Activated CD8-positive, alpha-beta memory T cell treated with anti-CD3 and anti-CD28 coated beads, Interleukin-2, amount 10 ng/mL, durations not matched to agents 7 days and 5 days (primary cell): ENCODE measurements at places on chromosomes 6 and 20. TPM values are rescaled to one million over a fixed set of nuclear protein-coding genes. Genes with fewer than 3 reads are reported as not detected.

CRYBG1 gene
- total RNA-seq: 62.7 TPM

LPA gene
- not detected for total RNA-seq

DNA sequence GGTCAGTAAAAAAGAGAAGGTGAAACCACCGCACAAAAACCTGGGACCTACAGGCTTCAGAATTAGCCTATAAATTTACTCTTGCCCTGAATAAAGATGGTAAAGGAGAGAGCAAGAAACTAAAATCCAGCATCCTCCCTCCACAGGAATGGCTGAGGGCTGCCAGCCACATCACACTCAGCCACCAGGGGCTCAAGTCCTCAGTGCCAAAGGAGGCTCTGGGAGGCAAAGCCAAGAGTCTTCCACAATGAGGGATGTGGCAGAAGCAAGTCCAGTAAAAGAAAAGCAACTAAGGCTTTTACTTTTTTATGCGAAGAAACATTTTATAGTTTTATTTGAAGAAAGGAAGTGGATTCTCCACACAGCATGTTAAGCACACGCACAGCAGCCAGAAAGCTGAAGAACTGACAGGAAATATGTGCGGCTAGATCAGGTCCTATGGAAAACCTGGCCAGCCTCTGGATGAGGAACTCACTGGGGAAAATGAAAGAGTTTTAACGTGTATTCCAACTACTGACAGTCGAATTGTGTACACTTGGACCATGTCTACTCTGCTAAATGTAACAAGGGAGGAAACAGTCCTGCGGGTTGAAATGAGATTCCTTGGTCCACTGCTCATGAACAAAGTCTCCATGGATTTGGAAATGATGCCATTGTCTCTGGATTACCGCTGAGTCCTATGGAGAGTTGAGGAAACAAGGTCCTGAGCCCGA lies 219.4 kb upstream of the SSTR4 start:
- no peaks in the 10 kb centered on the region for H3K27me3 ChIP-seq
- H3K4me1 ChIP-seq: no peaks in the 10 kb centered on the region
- no peak overlapping the region for H3K4me3 ChIP-seq
- no peak overlapping the region for H3K27ac ChIP-seq

DNA sequence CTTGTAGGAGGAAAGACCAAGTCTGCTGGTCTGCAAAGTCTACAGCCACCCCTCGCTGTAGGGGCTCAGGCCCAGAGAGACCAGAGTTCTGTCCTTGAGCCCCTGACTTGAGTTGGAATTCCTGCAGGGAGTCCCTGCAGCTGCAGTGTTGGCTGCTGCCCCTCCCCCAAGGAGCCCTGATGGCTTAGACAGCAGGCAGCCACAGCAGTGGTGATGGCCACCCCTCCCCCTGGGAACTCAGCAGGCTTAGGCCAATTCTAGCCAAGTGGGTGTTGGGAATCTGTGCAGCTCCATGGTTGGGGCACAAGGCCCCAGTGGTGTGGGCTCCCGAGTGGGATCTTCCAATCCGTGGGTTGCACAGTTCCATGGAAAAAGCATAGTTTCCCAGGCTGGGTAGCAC lies 345.4 kb downstream of the CD109 start:
- H3K36me3 ChIP-seq: no peaks in the 10 kb centered on the region
- H3K27ac ChIP-seq: no peak overlapping the region
- H3K4me3 ChIP-seq: no peak overlapping the region
- no peaks in the 10 kb centered on the region for H3K4me1 ChIP-seq

DNA sequence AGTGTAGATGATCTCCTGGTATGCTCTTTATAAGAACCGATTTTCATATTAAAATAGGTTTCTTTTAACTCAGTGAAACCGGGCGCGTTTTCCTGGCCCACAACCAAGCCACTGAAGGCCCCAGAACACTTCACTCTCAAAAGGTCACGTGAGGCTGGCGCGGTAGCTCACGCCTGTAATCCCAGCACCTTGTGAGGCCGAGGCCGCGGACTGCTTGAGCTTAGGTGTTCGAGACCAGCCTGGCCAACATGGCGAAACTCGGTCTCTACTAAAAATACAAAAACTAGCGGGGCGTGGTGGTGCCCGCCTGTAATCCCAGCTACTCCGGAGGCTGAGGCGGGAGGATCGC lies 402 bp upstream of the TAF8 start:
- no peaks in the 10 kb centered on the region for H3K27me3 ChIP-seq
- peak overlapping the region; percentile 94 for H3K4me3 ChIP-seq
- peak overlapping the region; percentile 98 for H3K27ac ChIP-seq
- DNase-seq: peak; percentile 68

GRCh38 chr6:145380186-145380585 lies 355.1 kb downstream of the EPM2A start:
- no peak overlapping the region for H3K27ac ChIP-seq
- peaks cover 2% of the 10 kb centered on the region for H3K36me3 ChIP-seq
- H3K4me1 ChIP-seq: no peaks in the 10 kb centered on the region
- H3K27me3 ChIP-seq: peaks cover 3% of the 10 kb centered on the region
- no peak for DNase-seq

GRCh38 chr20:13139459-13140150 lies 81.5 kb upstream of the ISM1 start:
- no peak overlapping the region for H3K27ac ChIP-seq
- no peak for DNase-seq
- no peaks in the 10 kb centered on the region for H3K36me3 ChIP-seq
- peaks cover 9% of the 10 kb centered on the region for H3K4me1 ChIP-seq
